ENCODE measurements at places on chromosomes 13 and 19. TPM values are rescaled to one million over a fixed set of nuclear protein-coding genes. Genes with fewer than 3 reads are reported as not detected.
A peak's percentile ranks its signal among the peaks of the same experiment; 100 is the strongest.

- peak; percentile 92 for DNase-seq
These were observed 7.2 kb downstream of the RNU6-9 start for GRCh38 chr19:900302-901111.

PNPLA6 gene
- total RNA-seq, result 83.6 TPM

SAMD4B gene
- total RNA-seq, result 85.5 TPM

GRCh38 chr13:100673713-100674571 lies 653 bp downstream of the TMTC4 start:
- peak; percentile 98 for DNase-seq

All from osteoblast (primary cell).